ENCODE measurements at places on chromosomes 12 and 14.

GRCh38 chr14:65238456-65238855 lies 136.1 kb upstream of the MAX start:
- DNase-seq: no peak

GRCh38 chr14:38971258-38971921 lies 131.6 kb downstream of the SEC23A start:
- DNase-seq: no peak

DNA sequence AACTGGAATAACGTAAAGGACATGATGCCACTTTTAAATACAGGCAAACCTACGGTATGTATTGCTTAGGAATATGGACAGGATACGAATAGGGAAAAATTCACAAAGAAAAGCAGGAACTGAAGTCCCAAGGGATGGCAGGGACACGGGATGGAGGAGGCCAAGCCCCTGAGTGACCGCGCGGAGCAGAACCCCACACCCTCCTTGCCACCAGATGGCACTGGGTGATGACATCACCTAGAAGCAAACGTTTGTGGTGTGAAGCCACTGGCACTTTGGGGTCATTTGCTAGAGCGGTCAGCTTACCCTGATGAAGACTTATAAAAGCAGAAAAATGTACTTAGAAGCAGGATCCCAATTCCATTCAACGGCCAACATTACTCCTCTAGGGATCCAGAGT lies 9.4 kb downstream of the DHX37 start:
- DNase-seq: no peak

DNA sequence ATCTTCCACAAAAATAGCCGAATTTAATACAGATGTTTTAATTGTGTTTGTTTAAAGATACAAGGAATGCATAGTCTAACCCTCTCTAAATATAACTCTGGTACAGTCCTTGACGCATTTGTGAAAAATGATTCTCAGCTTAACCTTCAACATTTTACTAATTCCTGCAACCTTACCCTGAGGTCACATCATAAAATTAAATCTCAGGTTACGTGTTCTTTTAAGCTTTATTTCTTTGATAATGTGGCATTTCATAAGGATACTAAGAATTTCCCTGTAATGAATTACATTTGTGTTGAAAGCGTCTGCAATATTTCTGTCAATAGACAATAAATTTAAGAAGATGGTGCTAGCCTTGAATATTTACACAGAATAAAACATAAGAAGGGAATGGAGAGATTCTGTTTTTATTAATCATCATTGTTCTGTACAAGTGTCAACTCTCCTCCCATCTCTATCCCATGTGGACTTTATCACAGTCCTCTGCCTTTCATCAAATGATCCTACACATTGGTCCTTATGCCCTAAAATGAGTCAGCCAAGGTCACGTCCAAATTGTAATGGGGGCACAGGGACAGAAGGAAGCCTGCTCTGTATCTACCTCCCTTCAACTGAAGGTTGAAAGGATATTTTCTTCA lies 769.3 kb upstream of the FLRT2 start:
- no peak for DNase-seq

GRCh38 chr12:58171914-58172313 lies 230.5 kb downstream of the ATP23 start:
- DNase-seq: no peak

DNA sequence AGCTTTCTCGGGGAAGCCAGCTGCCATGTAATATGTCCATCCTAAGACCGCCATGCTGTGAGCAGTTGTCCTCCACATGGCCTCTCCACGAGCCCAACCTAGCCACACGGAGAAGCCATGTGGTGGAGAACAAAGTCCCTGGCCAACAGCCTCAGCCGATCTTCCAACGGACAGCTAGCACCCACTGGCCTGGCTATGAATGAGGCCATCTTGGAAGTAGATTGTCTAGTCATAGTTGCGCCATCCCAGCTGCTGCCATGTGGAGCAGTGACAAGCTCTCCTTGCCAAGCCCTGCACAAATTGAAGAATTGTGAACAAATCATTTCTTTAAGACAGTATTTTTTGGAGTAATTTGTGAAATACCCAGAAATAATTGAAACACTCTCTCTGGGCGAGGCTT lies 49.3 kb upstream of the USP44 start:
- no peak for DNase-seq

- DNase-seq: no peak
Observed at GRCh38 chr12:44246482-44247105, 410.7 kb downstream of the TMEM117 start.

DNA sequence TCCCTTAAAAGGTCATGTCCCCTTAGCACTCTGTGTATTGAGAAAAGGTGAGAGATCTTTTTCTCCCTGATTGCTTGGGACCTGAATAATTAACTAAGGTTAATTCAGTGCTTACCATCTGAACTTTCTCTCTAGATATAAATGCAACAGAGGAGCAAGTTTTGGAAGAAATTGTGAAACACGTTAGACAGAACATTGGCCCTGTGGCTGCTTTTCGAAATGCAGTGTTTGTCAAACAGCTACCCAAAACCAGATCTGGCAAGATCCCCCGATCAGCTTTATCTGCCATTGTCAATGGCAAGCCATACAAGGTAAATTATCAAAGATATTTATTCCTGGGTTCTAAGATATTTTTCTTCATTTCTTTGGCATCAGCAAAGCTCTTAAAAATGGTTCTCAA lies 175.5 kb downstream of the ACSS3 start:
- no peak for DNase-seq

DNA sequence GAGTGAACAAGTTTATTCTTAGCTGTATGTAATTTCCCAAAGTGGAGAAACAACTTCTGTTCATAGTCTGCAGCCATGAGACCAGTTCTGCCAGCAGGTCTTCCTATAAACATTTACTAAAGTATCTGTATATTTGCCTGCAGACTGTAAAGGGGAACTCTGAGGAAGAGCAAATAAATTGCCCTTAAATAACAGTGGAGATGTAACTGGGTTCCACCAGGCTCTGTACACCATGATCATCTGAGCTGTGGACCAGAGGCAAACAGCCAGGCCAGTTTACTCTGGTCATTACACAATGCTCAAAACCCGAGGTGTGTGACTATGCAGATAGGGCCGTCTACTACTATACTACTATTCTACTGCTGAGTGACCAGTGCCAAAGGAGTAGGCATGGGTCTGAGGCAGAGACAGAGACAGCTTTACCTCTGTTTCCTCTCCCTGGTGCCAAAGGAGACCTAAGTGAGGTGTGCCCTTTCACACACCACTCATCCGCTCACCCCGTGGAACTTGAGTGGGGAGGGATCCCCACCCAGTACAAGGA lies 21.1 kb upstream of the CERS5 start:
- peak; percentile 85 for DNase-seq

- no peak for DNase-seq
Observed at GRCh38 chr12:44193281-44193680, 357.4 kb downstream of the TMEM117 start.

DNA sequence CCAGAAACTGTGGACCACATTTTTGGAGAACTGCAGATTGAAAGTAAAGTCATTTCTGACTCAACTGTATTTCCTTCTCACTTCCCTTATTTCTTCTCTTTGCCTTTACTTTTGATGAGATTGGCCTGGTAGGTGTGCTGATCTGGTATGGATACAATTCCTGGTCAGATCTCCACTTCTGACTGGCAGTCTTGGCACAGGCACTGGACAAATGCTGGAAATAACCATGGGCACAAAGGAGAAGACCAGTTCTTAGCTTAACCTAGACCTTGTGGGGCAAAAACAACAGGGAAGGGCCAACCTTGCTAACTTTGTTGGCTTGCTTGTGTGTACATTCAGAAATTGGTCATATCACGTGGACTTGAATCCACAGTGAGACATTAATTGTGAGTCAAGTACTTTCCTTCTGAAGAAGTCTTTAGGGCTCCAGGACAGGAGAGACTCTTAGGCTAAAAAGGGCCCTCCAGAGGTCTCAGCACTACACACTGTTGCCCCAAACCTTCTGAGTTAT lies 75.0 kb downstream of the DIP2B start:
- DNase-seq: no peak

DNA sequence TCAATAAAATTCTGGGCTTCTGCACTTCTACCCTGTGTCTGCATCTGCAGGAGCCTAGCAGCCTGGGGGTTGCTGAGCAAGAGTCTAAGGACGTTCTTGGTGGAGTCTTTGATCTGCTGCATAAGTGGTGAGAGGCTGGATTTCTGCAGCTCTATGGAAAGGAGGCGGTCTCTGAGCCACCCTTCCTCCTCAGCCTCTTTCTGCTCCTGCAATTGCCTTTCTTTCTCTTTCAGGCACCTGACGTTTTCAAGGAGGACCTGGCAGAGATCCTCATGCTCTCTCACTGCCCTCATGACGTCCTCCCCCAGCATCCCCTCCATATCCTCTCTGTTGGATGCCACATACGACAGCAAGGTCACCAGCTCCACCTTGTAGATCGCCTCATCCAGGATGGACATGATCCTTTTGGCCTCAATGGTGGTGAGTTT lies 13.6 kb upstream of the TPCN1 start:
- DNase-seq: no peak

DNA sequence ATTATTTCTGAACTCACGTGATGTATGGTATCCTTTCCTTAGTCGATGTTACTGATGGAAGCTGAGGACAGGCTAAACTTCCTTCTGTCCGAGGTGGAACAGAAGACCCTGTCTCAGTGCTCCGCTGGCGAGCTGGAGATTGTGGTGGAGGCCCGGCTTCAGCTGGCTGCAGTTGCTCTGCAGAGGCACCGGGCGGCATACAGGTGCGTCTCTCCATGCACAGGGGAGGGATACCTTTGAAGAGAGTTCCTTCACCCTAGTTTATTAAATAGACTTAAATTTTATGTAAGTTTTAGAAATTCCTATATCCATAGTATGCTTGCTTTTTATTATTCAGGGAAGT lies 186.7 kb upstream of the NEDD1 start:
- no peak for DNase-seq

DNA sequence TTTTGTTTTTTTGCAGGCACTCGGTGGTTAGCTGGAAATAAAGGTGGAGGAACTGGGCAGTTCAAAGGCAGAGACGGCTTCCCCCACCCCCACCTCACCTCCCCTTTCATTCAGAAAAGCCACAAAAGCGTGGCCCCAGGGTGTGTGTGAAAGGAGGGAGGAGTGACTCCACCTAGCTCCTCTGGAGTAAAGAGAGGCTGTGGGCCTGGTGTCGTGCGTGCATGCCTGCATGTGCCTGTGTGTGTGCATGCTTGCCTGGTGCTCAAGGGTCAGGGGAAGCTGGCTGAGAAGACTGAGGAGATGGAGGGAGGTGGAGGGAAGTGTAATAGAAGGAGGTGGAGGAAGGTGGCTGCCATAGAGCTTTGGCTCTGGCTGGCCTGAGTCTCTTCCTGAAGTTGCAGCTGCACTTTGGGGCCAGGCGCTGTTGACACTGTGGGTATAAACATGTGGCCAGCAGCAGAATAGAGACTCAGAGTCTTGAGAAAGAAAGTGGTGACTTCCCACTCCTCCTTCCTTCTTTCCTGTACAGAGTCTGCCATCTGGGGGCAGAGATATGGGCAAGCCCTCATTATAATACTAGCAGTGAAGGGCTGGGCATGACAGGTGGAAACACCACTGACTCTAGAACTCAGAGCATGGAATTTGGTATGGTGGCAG lies 36.9 kb upstream of the SINHCAF start:
- DNase-seq: no peak

GRCh38 chr12:83378186-83378727 lies 691.6 kb downstream of the TMTC2 start:
- no peak for DNase-seq

DNA sequence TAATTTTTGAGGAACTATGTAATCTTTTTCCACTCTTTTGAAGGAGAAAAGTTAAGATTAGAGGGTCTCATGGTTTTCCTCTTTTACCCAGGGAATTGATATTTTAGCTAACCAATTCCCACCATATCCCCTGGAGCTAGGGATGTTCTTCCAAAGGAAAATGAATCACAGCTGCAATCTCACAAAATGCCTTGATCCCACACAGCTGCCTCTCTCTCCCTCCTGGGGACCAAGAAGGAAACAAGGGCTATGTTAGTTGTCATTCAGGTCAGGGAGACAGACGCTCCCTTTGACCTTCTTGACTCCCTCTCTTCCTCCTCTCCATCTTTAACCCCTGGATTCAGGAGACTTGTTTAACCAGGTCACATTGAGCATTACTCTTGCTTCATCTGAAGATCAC lies 9.5 kb downstream of the DCN start:
- DNase-seq: no peak

DNA sequence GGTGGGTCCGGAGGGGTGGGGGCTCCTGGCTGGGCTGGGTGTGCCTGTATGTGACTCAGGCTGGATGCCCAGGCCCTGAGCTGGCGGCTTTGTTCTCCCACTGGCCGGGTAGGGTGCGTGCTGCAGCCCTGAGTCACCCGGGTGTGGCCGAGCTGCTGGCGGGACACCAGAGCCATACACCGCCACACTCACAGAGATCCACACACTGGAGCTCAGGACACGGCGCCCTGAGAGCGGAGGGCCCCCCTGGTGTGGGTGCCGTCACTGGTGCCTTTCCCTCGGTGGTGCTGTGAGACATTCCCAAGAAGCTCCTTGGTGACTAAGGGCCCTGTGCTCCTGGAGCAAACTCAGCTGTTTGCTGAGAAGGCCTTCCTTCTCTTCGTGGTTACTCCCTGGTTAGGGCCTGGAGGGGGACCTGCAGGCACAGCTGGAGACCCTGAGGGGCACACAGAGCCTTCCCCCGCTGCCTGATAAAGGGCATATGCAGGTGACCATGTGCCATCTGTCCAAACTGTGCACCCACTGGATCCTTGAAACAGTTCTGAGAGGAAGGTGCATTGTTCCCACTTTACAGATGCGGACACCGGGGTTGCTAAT lies 44.3 kb downstream of the KRT80 start:
- peak; percentile 93 for DNase-seq

DNA sequence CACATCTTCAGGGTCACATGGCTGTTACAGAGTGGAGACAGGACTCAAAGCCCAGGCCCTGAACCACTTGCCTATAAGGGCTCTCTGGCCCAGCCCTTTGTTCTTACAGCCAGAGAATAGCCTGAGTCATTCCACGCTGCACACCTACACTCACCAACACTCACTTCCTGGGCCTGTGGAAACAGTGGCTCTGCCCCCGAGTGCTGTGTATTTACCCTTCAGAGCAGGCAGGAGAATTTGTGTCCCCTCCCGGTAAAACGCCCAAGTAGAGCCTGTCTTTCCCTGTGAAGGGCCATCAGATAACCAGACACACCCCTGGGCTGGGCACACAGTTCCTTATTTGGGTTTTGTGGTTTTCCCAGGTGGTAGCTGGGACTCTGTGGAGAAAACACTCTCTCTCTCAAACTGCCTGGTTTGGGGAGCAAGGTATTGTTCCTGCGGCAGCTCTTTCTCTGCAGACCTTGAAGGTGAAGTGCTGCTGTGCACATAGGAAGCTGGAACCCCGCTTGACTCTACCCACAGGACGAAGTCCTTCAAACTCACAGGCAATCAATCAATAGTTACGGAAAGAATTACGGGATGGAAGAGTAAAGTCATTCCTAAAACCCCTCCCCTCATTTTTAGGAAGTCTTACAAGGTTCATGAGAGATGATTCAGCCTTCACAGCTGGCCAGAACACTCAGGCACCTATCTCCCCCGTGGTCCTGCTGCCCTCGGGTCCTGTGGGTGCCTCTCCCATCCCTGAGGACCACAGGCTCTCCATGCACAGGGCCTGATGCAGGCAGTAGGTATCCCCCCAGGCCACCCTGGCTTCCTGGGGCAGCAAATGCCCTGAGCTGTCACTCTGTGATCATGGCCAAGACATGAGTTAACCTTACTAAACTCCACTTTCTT lies 20.3 kb downstream of the FIGNL2 start:
- no peak for DNase-seq
